MV-4-11 (cell line): ENCODE measurements at places on chromosomes 1 and 21.

- no peak for DNase-seq
Observed at GRCh38 chr1:10823000-10823401, 26.6 kb upstream of the CASZ1 start.

DNA sequence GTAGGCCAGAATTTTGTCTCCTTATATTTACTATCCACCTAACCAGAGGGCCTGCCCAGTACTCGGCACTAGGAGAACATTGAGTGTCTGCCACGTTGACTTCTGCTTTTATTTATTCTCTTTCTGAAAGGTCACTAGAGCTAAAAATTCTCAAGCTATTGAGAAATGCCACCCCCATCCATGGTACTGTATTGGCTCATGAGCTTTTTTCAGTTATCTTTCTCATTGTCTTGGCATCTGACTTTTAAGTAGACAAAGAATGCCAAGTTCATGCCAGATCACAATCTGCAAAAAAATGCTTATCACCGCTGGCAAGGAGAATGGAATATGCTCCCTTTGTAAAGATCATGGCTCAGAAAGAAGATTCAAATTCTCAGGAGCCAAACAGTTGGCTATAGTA, 49.8 kb upstream of the MROH9 start:
- peak; percentile 62 for DNase-seq

- no peak for DNase-seq
Observed at GRCh38 chr1:185495898-185496297, 178.9 kb upstream of the IVNS1ABP start.

DNA sequence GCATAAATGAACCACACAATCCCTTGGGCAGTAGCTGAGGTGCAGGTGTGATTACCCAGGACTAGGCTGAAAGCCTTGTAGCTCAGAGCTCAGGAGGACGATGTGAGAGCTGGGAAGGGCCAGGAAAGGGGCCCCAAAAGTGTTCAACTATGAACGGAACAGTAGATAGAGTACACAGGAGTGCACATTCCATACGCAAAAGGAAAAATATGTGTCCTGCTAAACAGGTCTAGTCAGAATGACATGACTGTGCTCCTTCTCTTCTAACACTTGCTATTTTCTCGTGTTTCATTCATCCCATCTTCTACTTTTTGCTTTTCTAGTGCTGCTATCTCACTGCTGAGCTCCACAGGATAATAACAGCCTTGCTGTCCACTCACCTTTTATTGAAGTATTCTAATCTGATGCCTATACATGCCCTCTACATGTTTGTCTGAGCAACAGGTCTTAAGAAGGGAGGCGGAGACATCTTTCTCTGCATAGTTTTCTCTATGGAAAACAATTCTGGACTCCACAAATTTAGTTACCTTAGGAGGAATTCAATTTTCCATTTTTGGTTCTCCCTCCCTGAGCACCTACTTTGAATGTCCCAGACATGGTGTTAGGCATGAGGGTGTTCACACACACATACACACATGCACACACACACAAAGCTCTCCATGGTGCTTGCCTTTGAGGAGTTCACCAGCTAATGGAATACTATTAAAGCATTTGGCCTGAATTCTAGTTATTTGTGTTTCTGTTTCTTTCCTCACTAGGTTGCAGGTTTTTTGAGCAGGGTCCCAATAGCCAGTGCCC, 3.4 kb downstream of the S100A10 start:
- no peak for DNase-seq

- DNase-seq: peak; percentile 5
Observed at GRCh38 chr1:68442822-68443556, 6.8 kb downstream of the RPE65 start.

DNA sequence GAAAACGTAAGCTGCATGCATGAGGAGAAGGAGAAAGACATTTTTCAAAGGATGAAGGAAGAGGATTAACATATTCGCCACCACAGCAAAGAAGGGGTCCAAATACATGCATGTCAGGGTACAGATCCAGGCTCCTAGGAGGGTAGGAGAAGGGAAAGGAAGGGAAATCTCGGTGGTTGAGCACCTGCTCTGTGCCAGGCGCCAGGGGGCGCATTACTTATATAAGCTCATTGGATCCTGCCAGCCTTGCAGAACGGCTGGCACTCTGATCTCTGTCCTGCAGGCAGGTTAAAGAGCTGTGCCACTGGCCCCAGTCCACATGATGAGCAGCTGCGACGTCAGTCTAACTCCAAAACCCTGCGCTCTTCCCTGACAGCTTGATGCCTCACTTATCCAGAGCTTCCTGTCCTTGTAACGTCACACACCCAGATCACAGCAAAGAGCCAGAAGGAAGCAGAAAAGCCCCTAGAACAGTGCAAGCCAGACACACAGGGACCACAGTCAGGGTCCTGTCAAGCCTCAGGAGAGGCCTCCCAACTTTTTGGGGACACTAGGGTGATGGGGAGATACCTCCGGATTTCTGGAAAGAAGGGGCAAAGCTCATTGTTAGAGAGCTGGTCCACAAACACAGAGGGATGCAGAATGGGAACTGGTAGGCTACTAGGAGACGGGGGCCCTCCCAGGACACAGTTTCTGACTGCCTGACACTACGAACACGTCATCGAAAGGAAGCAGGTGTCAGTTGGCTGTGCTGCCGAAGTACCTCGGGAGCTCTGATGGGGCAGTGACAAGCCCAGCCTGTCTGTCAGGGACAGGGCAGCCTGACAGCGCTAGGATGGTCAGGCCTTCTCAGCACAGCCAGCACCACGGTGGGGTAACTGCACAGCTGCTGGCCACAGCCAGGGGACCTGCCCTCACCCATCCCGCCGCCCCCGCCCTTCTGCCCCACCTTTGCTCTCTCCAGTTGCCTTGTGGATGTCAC, 99.1 kb downstream of the BEND5 start:
- peak; percentile 61 for DNase-seq
